ENCODE measurements at places on chromosomes 4 and X.
A peak's percentile ranks its signal among the peaks of the same experiment; 100 is the strongest.

DNA sequence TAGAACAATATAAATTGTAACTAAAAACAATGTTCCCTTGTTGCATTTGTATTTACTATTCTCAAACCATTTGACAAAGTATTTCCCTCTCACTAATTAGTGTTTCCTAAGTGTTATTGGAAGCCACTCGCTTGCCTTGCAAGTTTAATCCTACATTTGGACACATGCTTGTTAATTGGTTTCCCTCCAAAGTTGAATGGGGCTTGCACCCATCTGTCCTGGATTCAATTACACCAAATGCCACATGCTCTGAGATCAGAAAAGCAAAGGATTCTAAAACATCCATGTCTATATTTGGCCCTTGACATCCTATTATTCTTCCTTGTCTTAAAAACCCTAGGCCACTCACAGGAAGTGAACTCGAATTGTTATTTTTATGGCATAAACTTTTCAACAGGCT is 146.6 kb downstream of the AMELX start:
- DNase-seq = no peak

DNA sequence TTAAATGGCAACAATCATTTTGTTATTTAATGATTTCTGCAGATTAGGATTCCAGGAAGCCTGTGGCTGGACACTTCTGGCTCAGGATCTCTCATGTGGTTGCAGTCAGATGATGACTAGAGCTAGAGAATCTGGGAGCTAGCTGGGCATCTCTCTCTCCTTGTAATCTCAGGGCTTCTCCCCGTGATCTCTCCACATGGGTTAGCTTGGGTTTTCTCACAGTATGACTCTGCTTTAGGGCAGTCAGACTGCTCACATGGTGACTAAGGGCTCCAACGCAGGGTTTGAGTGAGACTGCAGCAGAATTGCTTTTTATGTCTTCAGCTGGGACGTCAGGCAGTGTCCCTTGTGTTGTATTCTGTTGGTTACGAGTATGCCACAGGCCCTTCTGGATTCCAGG is 361.4 kb downstream of the CBLL2 start:
- no peak for DNase-seq

DNA sequence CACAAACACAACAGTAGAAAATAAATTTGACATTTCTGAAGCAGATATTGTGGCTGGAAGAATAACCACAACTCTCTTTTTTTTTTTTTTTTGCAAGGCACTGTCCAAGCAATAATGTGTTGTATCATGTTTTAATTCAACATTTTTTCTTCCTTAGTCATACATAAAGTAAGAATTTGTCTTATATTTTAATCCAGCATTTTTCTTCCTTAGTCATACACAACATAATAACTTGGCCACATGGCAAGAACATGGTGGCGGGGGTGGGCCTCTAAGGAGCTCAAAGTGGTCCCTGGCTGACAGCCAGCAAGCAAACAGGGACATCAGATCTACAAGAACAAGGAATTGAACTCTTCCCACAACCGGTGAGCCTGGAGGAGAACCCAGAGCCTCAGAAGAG is 20.2 kb downstream of the FBXW7 start:
- DNase-seq = no peak

GRCh38 chr4:1365271-1366178 is 18.5 kb downstream of the UVSSA start:
- DNase-seq = no peak

- no peak for DNase-seq
Observed at GRCh38 chr4:147538711-147539110, 57.8 kb downstream of the EDNRA start.

DNA sequence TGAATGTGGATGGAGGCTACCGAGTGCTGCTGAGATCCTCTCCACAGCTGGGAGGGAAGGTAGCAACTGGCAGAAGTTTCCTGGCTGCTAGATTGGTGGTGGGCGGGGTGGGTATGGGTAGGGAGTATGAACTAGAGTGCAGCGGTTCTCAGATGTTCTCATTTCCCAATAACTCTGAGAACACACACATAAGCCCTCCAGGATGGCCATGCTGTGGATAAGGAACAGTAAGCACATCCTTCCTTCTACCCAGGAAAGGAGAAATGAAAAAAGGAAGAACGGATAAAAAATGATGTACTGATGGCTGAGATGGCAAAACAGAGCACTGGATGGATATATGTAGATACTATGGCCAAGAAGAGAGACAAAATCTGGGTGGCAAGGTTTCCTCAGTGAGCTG is 116.0 kb downstream of the ZNF827 start:
- no peak for DNase-seq

DNA sequence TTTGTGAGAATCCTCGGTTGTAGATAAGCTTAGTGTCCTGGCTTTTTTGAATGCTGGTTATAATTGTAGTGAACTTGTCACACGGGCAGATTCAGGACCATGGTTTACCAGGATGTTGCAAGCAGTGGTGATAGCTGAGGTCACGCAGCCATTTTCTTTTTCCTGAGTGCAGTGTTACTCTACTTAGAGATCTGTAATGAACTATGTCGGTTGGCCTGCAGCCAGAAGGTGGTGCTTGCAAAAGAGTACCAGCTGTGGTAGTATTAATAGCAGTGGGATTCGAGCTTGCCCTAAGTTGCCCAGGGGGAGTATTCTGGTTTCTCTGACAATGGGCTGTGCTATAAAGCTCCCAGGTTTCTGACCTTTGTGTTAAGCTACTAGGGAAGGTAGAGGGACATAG is 368.9 kb downstream of the SLITRK2 start:
- no peak for DNase-seq

- no peak for DNase-seq
Observed at GRCh38 chr4:94063084-94063483, 144.6 kb upstream of the SMARCAD1 start.

GRCh38 chr4:15482842-15483241 is 13.2 kb downstream of the CC2D2A start:
- no peak for DNase-seq

- no peak for DNase-seq
Observed at GRCh38 chr4:113232194-113232593, 182.7 kb downstream of the ANK2 start.

DNA sequence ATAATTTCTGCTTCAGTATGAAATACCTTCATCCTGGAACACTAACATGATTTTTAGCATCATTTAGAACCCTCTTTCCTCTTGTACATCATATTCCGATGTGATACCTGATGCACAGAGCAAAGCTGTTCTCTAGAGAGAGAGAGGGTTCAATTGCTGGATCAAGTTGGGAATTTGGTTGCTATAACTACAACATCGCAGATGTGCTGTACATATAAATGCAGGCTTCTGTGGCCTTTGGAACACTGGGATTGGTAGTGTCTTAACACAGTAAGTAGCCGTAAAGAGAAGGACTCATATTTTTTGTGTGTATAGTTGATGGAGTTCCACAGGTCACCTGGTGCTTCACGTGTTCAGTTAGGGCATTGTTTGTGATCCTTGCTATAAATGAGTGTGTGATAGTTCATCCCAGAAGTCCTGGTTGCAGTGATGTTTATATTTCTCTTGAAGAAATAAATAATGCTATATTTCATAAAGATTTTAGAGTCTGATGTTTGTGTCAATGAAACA is 119.2 kb downstream of the RAPGEF2 start:
- DNase-seq = no peak

GRCh38 chr4:31043382-31044062 is 323.4 kb downstream of the PCDH7 start:
- DNase-seq = no peak

GRCh38 chr4:99156992-99157391 is 12.9 kb upstream of the ADH4 start:
- peak; percentile 66 for DNase-seq

- DNase-seq = no peak
Observed at GRCh38 chrX:108022491-108023089, 22.3 kb upstream of the VSIG1 start.

DNA sequence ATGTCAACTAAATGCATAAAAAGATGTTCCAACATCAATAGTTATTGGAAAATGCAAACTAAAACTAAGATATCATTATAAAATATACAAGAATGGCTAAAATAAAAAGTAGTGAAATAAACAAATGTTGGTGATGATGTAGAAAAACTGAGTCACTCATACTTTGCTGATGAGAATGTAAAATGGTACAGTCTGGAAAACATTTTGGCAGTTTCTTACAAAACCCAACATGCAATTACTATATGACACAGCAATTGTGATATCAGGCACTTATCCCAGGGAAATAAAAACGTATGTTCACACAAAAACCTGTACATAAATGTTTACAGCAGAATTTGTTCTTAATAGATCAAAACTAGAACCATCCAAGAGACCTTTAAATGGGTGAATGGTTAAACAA is 182.6 kb downstream of the RTL9 start:
- no peak for DNase-seq

- DNase-seq = peak; percentile 55
Observed at GRCh38 chr4:104490096-104490769, 4.5 kb downstream of the CXXC4 start.

GRCh38 chr4:6549445-6549844 is 25.5 kb upstream of the MAN2B2 start:
- DNase-seq = no peak

DNA sequence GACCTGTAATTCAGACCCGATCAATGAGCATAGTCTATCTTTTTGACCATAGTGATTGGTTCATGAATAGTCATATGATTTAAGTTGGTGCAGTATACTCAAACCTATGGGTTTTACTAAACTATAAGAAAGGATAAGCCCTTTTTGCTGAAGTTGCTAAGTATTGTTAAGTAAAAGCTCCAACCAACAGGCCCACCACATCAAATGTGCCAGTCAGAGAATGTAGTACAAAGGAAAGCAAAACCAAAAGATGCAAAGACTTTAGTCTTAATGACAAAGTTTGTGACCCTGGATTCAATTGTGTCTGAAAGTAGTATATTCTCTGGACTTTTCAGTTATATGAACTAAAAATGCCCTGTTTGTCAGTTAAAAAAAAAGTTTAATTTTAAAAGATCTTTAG is 208.1 kb upstream of the TET2 start:
- DNase-seq = no peak

GRCh38 chr4:5510504-5510903 is 197.9 kb downstream of the EVC2 start:
- DNase-seq = no peak

DNA sequence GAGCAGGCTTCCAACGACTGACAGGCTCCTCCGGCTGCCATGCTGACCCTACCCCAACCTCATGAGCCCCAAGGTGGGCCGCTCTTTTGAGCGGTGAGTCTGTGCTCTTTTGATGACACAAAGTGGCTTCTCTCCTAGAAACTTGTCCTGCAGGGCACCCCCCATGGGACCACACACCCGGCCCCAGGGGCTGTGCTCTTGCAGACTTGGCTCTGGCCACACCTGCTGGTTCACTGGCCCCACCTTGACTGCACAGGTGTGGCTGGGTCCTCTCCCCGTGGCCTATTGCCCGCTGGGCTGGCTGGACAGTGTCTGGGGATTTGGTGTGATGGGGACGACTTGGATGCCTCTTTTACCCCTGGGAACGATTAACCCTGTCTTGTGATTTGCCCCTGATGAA is 1.5 kb upstream of the CPZ start:
- no peak for DNase-seq

DNA sequence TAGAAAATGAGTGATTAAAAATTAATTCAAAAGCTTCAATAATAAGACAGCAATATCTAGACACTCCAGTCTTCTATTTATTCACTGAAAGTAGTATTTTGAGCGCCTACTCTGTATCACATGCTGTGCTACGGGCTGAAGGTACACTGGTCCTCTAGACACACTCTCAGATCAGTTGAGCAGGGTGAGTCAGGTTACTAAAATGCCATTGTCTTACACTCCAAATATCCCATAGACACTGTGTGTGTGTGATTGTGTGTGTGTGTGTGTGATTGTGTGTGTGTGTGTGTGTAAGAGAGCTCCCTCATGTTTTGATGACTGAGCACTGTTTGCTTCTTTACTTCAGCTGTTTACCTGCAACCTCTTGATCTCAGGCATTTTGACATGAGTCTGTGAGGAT is 342.8 kb upstream of the BOD1L1 start:
- DNase-seq = no peak

GRCh38 chr4:31183256-31183655 is 463.1 kb downstream of the PCDH7 start:
- DNase-seq = no peak

GRCh38 chrX:132331000-132331399 is 111.8 kb upstream of the RAP2C start:
- no peak for DNase-seq

- DNase-seq = no peak
Observed at GRCh38 chr4:90071289-90072235, 55.6 kb upstream of the CCSER1 start.

GRCh38 chr4:6199422-6199921 is 877 bp downstream of the JAKMIP1 start:
- no peak for DNase-seq

DNA sequence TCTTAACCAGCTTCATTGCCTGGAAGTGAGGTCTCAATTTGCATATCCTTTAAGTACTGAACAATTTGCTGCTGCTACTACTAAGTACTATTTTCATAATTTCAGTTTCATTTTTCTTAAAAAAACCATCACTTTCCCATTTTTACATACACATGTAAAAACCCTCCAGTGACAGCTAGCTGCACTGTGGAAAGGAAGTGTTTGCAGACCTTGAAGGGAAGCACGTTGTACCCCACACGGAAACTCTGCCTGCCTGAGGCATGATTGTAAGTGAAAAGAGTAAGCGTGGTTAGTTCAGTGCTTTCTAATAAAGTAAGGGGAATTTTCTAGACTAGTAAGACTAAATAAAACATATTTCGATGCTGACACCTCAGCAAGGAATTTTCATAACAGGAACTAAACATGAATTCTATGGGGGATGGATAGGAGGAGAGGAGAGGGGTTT is 103.6 kb downstream of the RAPGEF2 start:
- no peak for DNase-seq

- no peak for DNase-seq
Observed at GRCh38 chr4:181991369-181992108, 251.7 kb upstream of the TENM3 start.

DNA sequence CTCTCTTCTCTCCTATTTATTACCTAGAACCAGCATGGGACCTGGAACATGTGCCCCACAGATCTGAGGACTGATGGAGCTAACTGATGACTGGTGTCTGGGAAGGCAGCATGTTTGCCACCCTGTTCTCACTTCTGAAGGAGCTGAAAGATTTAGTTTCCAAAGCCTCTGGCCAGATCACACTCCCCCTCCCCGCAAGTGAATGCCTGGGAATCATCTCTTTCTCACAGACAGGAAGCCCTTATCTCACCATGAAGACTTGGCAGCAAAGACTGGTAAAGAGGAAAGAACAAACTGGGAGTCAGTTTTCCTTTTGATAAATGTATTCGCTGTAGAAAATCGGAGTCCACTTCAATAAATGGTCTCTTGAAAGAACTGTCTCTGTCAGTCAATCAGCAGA is 21.0 kb upstream of the PCYT1B start:
- no peak for DNase-seq

GRCh38 chr4:119977076-119977940 is 89.3 kb downstream of the MAD2L1 start:
- DNase-seq = no peak

- DNase-seq = no peak
Observed at GRCh38 chr4:156521631-156522030, 450.0 kb downstream of the PDGFC start.

GRCh38 chr4:1476140-1476513 is 69.9 kb upstream of the NKX1-1 start:
- DNase-seq = no peak

Measured in left lobe of liver (tissue), 2 donors.